ENCODE measurements at places on chromosomes 6 and 20.

- no peak for DNase-seq
Observed at GRCh38 chr6:11367638-11368199, 135.3 kb upstream of the NEDD9 start.

DNA sequence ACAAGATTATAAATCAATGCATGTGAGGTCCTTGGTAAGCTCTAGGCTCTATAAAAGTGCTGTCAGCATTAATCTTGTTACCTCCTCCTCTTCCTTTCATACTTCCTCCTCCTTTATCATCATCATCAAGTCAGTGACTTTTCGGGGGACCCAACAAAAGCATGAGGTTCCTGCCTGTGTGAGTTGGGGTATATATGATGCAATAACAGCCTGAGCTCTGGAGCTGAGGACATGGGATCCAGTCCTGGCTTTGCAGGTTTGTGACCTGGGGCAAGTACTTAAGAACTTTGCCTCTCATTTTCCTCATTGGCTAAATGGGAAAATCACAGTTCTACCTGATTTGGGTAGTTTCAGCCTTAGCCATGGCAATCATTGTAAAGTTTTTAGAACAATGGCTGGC, 7.1 kb upstream of the PHACTR3 start:
- DNase-seq = no peak

DNA sequence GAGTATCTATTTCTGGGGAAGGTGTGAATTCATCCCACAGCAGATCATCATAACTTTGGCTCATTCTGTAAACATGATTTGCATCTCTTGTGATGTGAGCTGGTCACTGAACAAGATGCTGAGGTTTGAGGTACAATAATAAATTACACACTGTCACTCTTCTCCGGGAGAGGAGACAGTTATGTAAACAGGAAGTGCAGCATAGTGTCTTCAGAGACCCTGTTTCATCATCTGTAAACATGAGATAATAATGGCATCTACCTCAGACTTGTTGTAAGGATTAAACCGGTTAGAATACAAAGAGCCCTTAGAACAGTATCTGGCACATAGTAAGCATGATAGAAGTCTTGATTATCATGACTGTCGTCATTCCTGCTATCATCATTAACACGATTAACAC, 125.2 kb downstream of the TBC1D7 start:
- no peak for DNase-seq

GRCh38 chr20:24993337-24994185, 1.0 kb upstream of the APMAP start:
- DNase-seq = no peak

DNA sequence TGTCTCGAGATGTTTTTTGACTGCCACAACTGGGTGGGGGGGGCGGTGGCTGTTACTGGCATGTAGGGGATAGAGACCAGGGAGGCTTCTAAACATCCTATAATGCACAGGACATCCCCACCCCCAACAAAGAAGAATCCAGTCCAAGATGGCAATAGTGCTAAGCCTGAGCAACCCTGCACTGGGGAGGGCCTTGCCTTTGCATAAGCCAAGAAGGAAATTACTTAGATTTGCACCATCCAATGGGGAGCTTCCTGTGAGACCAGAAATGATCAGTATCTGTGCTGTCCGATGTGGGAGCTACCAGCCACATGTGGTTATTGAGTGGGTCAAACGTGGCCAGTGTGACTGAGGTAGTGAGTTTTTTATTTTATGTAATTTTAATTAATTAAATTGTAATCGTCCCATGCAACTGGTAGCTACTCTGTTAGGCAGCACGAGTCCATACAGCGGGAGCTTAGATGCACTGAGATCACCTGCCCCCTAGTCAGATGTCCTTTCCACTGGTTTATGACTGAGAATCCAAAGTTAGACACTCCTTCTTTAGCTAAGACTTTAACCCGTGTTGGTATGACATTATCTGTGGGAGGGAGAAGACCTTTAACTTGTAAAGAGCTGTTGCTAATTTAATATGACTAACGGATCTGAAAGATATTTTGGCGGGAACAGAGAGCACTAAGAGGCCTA, 97.4 kb upstream of the NEDD9 start:
- DNase-seq = no peak

GRCh38 chr20:11260611-11261010, 586.8 kb upstream of the JAG1 start:
- no peak for DNase-seq

Data from GM10248 (cell line).